Left hindlimb (tissue), 1 donor: ENCODE measurements at places on chromosomes 6 and 20.

DNA sequence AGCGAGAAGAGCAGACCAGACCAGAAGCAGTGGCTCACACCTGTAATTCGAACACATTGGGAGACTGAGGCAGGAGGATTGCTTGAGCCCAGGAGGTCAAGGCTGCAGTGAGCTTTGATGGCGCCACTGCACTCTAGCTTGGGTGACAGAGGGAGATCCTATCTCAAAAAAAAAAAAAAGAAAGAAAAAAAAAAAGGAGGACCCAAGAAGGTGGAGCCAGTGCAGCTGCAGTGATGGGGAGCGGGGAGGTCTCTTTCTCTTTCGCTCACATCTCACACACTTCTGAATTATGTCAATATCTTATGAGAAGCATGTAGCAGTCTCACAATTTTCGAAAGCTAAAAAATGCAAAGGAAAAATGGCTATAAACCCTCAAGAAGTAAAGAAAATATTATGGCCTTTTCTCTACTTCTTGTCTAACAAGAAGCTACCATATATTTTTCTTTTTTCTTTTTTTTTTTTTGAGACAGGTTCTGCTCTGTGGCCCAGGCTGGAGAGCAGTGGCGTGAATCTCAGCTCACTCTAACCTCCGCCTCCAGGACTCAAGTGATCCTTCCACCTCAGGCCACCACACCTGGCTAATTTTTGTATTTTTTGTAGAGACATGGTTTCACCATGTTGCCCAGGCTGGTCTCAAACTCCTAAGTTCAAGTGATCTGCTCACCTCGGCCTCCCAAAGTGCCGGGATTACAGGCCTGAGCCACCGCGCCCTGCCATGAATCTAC is 3.8 kb upstream of the SPO11 start:
- DNase-seq = no peak

DNA sequence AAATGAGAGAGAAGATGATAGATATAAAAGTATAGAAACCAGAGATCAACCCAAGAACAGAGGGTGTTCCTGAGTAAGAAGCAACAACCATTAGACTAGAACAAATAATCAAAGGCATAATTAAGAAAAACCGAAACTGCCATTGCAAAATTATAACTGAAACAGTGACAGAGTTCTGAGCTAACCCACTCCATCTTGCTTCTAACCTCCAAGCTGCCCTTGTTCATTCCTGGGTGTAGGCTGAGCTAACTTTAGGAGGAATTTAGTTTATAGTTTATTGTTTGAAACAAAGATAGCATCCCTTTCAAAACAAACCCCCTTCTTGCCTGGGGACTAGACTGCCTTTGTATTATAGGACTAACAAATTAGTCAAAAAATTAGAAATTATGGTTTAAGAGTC is 56.1 kb upstream of the PRND start:
- no peak for DNase-seq

GRCh38 chr20:34720266-34720665 is 16.1 kb downstream of the TP53INP2 start:
- no peak for DNase-seq

DNA sequence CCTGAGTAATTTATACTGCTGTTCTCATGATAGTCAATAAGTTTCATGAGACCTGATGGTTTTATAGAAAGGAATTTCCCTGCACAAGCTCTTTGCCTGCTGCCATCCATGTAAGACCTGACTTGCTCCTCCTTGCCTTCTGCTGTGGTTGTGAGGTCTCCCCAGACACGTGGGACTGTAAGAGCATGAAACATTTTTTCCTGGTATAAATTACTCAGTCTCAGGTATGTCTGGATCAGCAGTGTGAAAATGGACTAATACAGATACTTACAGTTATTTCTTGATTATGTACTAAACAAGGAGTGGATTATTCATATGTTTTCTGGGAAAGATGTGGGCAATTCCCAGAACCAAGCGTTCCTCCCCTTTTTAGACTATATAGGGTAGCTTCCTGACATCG is 1.9 kb upstream of the TRIM38 start:
- no peak for DNase-seq

DNA sequence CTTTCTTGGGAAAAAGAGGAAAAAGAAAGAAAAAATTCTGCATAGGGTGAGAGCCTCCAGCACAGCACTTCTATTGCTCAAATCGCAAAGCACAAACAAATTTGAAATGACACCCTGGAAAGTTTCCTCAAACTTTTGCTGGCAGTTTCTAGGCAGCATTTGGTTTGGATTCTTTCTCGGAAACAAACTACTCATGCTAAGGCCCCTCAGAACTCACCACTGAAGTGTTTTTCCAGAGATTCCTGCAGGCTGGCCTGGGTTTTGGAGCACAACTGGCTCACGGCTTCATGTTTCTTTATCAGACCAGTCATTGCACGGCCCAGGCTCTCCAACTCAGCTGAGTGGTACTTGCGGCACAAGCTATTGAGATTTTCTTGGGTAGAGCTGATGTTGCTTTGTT is 237.8 kb downstream of the SYNE1 start:
- DNase-seq = peak; percentile 70

DNA sequence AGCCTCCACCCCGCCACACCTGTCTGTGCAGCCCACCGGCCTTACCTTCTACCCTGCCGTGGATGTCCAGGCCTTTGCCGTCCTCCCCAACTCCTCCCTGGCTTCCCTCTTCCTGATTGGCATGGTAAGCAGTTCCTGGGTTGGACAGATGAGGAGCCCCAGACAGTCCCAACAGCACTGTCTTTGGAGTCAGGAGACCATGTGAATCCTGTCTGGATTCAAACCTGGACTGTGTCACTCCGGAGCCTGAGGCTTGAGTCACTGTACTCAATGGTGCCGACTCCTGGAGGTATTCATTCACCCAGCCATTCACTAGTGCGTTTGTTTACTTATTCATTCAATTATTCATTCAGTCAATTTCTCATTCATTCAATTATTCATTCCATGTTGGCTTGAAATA is 20.0 kb upstream of the LBP start:
- no peak for DNase-seq

GRCh38 chr6:163730246-163731210 is 316.0 kb downstream of the QKI start:
- no peak for DNase-seq

DNA sequence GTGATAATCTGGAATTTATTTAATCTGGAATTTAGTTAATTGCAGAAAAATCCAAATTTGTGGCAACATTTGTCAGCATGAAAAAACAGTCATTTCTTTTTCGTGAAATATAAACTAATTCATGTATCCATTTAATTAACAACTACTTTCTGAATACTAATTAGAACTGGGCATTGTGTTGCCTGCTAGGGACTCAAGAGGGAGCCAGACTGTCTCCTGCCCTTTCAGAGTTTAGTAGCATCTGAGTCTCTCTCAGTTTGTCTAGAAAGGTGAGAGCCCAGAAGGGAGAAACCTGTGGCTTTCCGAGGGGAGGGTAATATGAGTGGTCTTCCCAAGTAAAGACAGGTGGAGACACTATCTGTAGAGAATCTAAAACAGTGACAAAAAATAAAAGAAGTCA is 210.9 kb upstream of the HDDC2 start:
- DNase-seq = no peak
